NCI-H187 (cell line): ENCODE measurements at places on chromosomes 11 and 22.
A peak's percentile ranks its signal among the peaks of the same experiment; 100 is the strongest.

DNA sequence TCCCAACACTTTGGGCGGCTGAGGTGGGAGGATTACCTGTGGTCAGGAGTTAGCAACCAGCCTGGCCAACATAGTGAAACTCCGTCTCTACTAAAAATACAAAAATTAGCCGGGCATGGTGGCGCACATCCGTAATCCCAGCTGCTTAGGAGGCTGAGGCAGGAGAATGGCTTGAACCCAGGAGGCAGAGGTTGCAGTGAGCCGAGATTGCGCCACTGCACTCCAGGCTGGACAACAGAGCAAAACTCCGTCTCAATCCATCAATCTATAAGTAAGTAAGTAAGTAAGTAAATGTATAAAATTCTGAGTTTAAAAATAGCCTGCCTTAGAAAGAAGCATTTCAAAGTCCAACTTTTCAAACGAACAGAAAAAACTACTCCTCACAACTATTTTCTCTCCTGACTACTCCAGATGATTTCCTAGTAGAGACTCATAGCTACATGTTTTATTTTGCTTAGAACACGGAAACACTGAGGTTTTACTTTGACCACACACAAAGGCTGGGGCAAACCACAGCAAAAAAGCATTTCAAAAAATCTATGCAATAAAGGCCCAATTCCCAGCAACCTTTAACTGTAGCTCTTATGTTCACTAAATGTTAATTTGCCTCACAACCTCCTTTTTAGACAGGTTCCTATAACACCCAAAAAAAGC, 16.3 kb downstream of the SPTY2D1 start:
- DNase-seq, result no peak

GRCh38 chr22:19848298-19849224, 6.1 kb downstream of the GNB1L start:
- DNase-seq, result no peak

DNA sequence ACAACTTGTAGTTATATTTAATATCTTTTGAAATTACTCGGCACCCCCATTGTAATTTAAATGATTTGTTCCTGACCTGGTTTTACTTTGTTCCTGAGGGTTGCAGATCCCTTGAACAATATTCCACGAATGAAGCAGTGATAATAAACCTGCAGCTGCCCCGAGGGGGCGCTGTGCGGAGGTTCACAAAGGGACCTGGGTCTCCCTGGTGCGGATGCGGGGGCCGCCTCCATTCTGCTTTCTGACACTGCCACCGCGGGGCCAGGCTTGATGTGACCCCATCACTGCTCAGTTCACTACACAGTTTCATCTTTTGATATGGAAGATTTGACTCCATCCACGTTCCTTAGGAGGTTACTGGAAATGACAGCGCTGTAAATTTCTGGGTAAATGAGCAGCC, 62.9 kb upstream of the PRODH start:
- DNase-seq, result no peak

GRCh38 chr11:96741068-96741467, 351.3 kb downstream of the JRKL start:
- no peak for DNase-seq

GRCh38 chr11:87039371-87039770, 1.6 kb downstream of the TMEM135 start:
- DNase-seq, result no peak

- no peak for DNase-seq
These were observed 14.4 kb upstream of the OSBP start for GRCh38 chr11:59629996-59630395.

DNA sequence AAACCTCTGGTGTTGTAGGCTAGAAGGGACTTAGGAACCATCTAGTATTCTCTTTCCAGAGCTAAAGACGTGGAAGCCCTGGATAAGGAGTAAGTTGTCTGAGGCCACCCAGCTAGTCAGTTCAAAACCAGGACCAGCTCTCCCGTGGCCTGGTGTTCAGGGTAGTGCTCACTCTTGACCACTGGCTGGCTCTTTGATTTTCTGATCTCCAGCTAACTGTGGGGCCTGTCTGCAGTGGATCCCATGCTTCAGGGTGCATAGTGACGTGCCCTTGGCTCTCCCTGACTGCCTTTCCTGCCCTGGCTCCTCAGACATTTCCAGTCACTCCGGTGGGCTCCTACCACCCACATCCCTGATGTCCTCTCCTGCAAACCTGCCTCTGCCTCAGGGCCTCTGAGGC, 1.3 kb downstream of the CLMP start:
- DNase-seq, result no peak

GRCh38 chr22:20750461-20751184, 23.3 kb upstream of the SERPIND1 start:
- DNase-seq, result no peak

- no peak for DNase-seq
These were observed 348.4 kb upstream of the NARS2 start for GRCh38 chr11:78922859-78923625.

GRCh38 chr22:25100402-25100801, 99.3 kb upstream of the CRYBB3 start:
- DNase-seq, result no peak

- DNase-seq, result no peak
These were observed 47.9 kb upstream of the ADORA2A start for GRCh38 chr22:24379536-24379935.

DNA sequence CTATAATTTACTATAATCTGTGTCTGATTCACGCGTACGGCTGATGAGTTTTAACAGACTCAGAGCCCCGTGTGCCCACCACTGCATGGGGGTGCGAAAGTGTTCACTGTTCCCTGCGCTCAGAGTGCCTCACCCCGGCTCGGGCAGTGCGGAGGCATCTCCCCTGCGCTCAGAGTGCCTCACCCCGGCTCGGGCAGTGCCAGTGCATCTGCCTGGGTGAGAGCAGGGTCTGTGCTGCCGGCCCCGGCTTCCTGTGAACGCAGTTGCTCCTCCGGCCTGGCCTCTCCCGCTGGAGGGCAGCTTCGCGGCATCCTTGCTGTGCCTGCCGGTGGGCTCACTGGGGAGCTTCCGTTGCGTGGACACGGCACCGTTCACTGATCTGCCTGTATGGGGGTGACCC, 14.2 kb downstream of the PTDSS2 start:
- no peak for DNase-seq

- no peak for DNase-seq
These were observed 129.3 kb downstream of the FBXO7 start for GRCh38 chr22:32603651-32604540.

GRCh38 chr22:19832476-19833108, 22.1 kb downstream of the GNB1L start:
- no peak for DNase-seq

- DNase-seq, result no peak
These were observed 24.1 kb downstream of the ZNRF3 start for GRCh38 chr22:28907311-28908008.

- no peak for DNase-seq
These were observed 26.9 kb upstream of the GRAMD4 start for GRCh38 chr22:46593211-46593681.

DNA sequence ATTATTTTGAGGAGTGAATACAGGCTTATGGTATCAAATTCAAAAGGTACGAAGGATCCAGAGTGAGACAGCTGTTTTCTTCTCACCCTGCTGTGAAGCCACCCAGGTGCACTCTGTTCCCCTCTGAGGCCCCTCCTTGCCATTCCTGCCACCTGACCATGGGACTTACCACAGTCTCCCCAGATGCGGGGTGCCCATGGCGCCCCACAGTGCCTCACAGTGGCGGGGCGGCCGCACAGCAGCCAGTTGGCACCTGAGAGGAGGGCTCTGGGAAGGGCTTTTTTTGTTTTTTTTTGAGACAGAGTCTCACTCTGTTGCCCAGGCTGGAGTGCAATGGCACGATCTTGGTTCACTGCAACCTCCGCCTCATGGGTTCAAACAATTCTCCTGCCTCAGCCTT, 151.7 kb downstream of the CEP164 start:
- DNase-seq, result no peak

DNA sequence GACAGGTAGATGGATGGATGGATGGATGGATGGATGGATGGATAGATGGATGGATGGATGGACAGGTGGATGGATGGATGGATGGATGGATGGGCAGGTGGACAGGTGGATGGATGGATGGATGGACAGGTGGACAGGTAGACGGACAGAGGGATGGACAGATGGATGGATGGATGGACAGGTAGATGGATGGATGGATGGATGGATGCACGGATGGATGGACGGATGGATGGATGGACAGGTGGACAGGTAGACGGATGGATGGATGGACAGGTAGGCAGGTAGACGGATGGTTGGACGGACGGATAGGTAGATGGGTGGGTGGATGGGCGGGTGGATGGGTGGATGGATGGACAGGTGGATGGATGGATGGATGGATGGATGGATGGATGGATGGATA, 24.3 kb downstream of the PDGFB start:
- DNase-seq, result no peak

DNA sequence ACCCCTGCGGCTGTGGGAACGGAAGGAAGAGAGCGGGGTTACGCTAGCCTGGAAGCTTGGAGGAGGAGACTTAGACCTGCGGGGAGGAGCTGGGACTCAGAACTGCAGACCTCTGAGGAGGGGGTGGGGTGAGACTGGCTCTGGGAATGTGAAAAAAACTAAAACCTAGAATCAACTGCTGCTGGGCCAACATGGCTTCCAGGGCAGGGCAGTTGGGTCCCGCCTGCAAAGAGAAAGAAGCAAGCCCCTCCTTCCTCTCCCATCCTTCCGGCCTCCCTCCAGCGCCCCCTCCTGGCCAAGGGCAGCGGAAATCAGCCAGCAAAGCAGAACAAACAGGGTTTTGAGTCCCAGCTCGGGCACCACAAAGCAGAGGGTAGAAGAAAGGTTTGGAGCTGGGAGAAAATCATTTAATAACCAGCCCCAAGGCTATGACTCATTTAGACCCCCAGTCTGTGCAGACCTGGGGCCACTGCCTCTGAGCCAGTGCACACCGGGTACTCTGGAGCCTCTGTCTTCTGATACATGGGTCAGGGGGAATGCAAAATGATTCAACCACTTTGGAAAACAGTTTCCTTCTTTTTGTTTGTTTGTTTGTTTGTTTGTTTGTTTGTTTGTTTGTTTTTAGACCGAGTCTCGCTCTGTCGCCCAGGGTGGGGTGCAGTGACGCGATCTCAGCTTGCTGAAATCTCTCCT, 7.3 kb upstream of the NCF4 start:
- no peak for DNase-seq

GRCh38 chr11:36196411-36196998, 92.7 kb downstream of the COMMD9 start:
- DNase-seq, result no peak

- no peak for DNase-seq
These were observed 904 bp downstream of the SLC35F2 start for GRCh38 chr11:107857550-107858216.

GRCh38 chr11:43575913-43576310, 104.6 kb upstream of the HSD17B12 start:
- DNase-seq, result no peak

GRCh38 chr11:115469361-115469760, 34.9 kb downstream of the CADM1 start:
- DNase-seq, result no peak

DNA sequence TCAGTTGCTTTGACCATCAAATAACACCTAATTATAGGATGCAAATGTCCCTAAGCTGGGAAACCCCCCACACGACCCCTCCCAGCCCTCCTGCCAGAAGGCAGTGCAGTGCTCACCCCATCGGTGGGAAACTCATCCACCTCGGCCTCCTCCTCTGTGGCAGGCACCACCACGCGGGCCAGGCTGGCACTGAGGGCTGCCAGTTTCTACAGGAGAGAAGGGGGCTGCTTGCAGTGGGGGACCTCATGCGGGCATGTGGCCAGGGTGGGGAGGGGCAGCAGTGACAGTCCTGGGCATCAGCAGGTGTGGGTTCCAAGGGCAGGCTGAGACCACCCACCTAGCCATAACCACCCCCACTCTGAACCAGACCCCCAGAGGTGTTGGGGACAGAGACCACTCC, 6.4 kb upstream of the GAL3ST1 start:
- no peak for DNase-seq

GRCh38 chr11:16956538-16957153, 57.6 kb downstream of the PLEKHA7 start:
- DNase-seq, result no peak

DNA sequence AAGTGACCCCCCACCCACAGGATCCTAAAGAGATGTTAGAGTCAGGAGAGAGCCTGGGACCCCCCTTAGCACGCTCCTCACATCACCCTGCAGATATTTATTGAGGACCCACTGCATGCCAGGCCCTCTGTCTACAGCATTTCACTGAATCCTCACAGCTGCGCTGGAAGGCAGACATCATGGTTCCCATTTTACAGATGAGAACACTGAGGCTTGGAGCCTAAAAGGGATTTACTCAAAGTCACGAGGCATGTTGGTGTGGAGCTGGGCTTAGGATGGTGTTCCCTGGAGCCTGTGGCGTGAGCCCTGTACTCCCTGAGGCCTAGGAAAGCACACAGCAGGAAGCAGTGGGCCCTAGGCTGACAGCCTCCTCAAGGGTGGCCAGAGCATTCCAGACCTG, 39.2 kb upstream of the LRRC32 start:
- DNase-seq, result no peak

GRCh38 chr11:22749536-22749935, 80.1 kb downstream of the SVIP start:
- DNase-seq, result peak; percentile 73

DNA sequence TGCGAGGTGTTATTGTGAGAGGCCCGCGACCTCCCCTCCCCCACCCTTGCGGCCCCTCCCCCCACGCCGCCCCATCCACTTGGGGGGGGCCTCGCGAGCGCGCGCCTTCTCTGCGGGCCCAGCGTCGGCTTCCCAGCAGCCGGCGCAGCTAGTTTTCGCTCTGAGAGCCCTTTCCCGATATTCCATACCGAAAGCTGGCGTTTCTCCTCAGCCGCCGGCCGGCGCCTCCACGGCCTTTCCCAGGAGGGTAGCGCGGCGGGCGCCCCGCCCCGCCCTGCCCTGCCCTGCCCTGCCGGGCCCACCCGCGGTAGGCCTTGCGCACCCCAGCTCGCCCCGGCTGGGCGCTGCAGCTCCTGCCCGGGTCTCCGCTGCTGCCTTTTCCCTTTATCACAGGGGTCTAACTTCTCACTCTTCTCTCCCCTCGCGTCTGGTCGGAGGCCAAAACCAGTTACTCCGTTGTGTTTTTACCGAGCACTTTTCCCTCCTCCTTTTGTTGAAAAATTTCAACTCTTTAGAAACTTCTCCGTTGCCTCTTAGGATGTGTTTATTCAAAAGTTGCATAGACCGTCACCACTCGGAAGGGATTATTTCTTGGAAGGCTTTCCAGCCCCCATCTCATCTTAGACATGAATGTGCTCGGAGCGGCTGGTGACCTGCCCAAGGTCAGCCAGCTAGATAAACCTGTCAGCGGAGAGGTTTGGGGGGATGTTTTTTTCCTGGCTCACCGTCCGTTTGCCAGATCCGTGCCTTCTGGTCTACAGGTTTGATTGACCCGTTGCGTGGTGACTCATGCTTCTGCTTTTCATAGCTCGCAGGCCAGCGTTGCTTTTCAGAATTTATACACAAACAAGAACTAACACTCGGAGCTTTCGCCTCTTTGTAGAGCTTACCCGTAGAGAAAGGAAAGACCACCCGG, 648 bp downstream of the PAFAH1B2 start:
- DNase-seq, result no peak

DNA sequence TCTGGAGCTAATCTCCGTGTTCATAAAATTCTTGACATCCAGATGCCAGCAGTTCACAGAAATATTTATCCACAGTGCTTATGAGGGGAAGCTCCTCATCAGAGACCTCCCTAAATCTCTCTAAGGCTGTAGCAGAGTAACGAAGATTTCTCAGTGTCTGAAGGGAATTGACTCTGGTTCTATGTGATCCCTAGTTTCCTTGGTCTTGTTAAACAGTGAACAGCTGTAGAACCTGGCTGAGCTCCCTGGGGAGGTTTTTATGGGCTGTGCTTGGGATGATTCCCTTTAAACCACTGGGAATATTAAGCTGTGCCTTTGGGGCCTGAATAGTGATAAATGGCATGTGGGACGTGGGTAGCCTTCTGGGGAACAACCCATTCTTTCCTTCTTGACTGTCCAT, 43.7 kb upstream of the ARHGAP20 start:
- no peak for DNase-seq

- DNase-seq, result no peak
These were observed 7.3 kb downstream of the CD6 start for GRCh38 chr11:60978546-60979380.
